Naive thymus-derived CD8-positive, alpha-beta T cell (primary cell): ENCODE measurements at places on chromosomes 13 and 19. TPM values are rescaled to one million over a fixed set of nuclear protein-coding genes. Genes with fewer than 3 reads are reported as not detected.

PSG5 gene
- total RNA-seq = not detected

CCNA1 gene
- total RNA-seq = not detected

TGFBR3L gene
- 0.41 TPM for total RNA-seq

NCAN gene
- not detected for total RNA-seq

STK11 gene
- 96.0 TPM for total RNA-seq

FSD1 gene
- total RNA-seq = 1.4 TPM

NKPD1 gene
- total RNA-seq = 1.0 TPM

POSTN gene
- not detected for total RNA-seq

ADPRHL1 gene
- total RNA-seq = 1.1 TPM

GFY gene
- not detected for total RNA-seq

IL4I1 gene
- total RNA-seq = 1.1 TPM

CYP2B6 gene
- not detected for total RNA-seq

ZNF69 gene
- total RNA-seq = 17.3 TPM

IL11 gene
- total RNA-seq = 0.21 TPM

FCGBP gene
- total RNA-seq = 223 TPM

C19orf85 gene
- not detected for total RNA-seq

NPAS1 gene
- 0.62 TPM for total RNA-seq

IGFL1 gene
- not detected for total RNA-seq

MYO9B gene
- total RNA-seq = 171 TPM

KCNN4 gene
- total RNA-seq = 103 TPM

DACH1 gene
- total RNA-seq = not detected

ZNF490 gene
- 14.4 TPM for total RNA-seq

MRPL34 gene
- total RNA-seq = 71.1 TPM

SGCG gene
- not detected for total RNA-seq

CAMSAP3 gene
- total RNA-seq = 2.2 TPM

CBLC gene
- not detected for total RNA-seq

MYO16 gene
- total RNA-seq = not detected

FCAR gene
- total RNA-seq = not detected

TEAD2 gene
- 0.21 TPM for total RNA-seq

FREM2 gene
- not detected for total RNA-seq

ATCAY gene
- not detected for total RNA-seq

C1QTNF9 gene
- 0.26 TPM for total RNA-seq

OSCAR gene
- 0.33 TPM for total RNA-seq

SHISA7 gene
- not detected for total RNA-seq

AZU1 gene
- 0.36 TPM for total RNA-seq

C2CD4C gene
- total RNA-seq = not detected

ATXN8OS gene
- not detected for total RNA-seq

PRKCSH gene
- 252 TPM for total RNA-seq
